A549 treated with DMSO at 1 μM for 4 hours (cell line): ENCODE measurements at places on chromosomes 12 and 14. TPM values are rescaled to one million over a fixed set of nuclear protein-coding genes. Genes with fewer than 3 reads are reported as not detected.

NPFF gene
- 0.17 TPM in 1 of 5 replicates, not detected in the others for total RNA-seq

DTX1 gene
- total RNA-seq = 0.23 to 0.50 TPM (median 0.34 TPM) in 5 replicates

NUBPL gene
- 8.2 to 12.5 TPM (median 8.8 TPM) in 5 replicates for total RNA-seq

TAMALIN gene
- total RNA-seq = 0.31 to 0.53 TPM (median 0.47 TPM) in 4 of 5 replicates, not detected in the other

OR4E2 gene
- total RNA-seq = not detected in 5 replicates

SLIRP gene
- 316 to 470 TPM (median 387 TPM) in 5 replicates for total RNA-seq

IFI27 gene
- 1.2 to 1.9 TPM (median 1.4 TPM) in 5 replicates for total RNA-seq

KRT83 gene
- total RNA-seq = 3.0 to 5.4 TPM (median 4.8 TPM) in 5 replicates

CRY1 gene
- 23.1 to 36.7 TPM (median 26.4 TPM) in 5 replicates for total RNA-seq

SMIM41 gene
- total RNA-seq = not detected in 5 replicates

MYF5 gene
- not detected in 5 replicates for total RNA-seq

TBX3 gene
- 17.2 to 23.7 TPM (median 21.5 TPM) in 5 replicates for total RNA-seq

CIROP gene
- total RNA-seq = not detected in 5 replicates

DAZAP2 gene
- 334 to 399 TPM (median 338 TPM) in 5 replicates for total RNA-seq

GUCY2C gene
- 0.02 to 0.06 TPM (median 0.03 TPM) in 3 of 5 replicates, not detected in the others for total RNA-seq

GPR137C gene
- total RNA-seq = 0.08 to 0.30 TPM (median 0.15 TPM) in 4 of 5 replicates, not detected in the other

PNMA1 gene
- 58.9 to 67.1 TPM (median 63.6 TPM) in 5 replicates for total RNA-seq

LAG3 gene
- 0.47 to 2.2 TPM (median 1.4 TPM) in 5 replicates for total RNA-seq

RNASE1 gene
- 0.22 to 0.36 TPM (median 0.26 TPM) in 4 of 5 replicates, not detected in the other for total RNA-seq

HAL gene
- total RNA-seq = 0.10 to 0.37 TPM (median 0.19 TPM) in 5 replicates

ASIC1 gene
- total RNA-seq = 5.3 to 6.8 TPM (median 6.2 TPM) in 5 replicates

ST8SIA1 gene
- total RNA-seq = 0.07 to 0.30 TPM (median 0.11 TPM) in 5 replicates

SERPINA10 gene
- total RNA-seq = 0.06 TPM in 1 of 5 replicates, not detected in the others

AMN gene
- 0.23 to 0.69 TPM (median 0.46 TPM) in 5 replicates for total RNA-seq

OR4E1 gene
- not detected in 5 replicates for total RNA-seq

BDKRB2 gene
- total RNA-seq = 3.2 to 6.6 TPM (median 5.9 TPM) in 5 replicates
